Stomach (tissue), 19 donors: ENCODE measurements at places on chromosomes 5 and 9. TPM values are rescaled to one million over a fixed set of nuclear protein-coding genes. Genes with fewer than 3 reads are reported as not detected.

The ZNF782 gene
- polyA plus RNA-seq, result 1.9 TPM

The HRCT1 gene
- 0.50 TPM for polyA plus RNA-seq

The CCDC192 gene
- polyA plus RNA-seq, result not detected

DNA sequence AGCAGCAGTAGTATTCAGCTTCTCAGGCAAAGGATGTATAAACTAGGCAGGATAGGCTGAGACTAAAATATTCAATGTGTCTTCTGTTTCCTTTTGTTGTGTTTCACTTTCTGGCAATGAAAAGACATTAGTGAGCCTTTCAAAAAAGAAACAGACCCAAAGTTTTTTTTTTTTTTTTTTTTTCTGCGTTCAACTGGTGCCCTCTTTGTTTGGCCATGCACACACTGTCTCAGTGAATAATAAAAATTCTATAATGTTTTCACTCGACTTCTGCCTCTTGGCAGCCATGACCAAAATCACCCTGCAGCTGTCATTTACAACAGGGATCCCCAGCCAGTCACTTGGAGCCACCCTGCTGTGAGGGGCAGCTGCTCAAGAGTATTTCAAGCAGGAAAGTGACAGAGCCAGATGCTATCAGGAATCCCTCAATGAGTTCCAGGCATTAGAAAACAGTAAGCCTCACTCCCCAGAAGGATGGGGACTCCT lies 44.0 kb upstream of the MAN2A1 start:
- H3K27me3 ChIP-seq, result no peaks in the 10 kb centered on the region
- H3K4me3 ChIP-seq, result no peak overlapping the region
- no peak for DNase-seq
- no peak overlapping the region for H3K27ac ChIP-seq
- H3K36me3 ChIP-seq, result no peaks in the 10 kb centered on the region

- H3K27me3 ChIP-seq, result no peaks in the 10 kb centered on the region
- H3K4me3 ChIP-seq, result no peak overlapping the region
- no peaks in the 10 kb centered on the region for H3K36me3 ChIP-seq
- no peaks in the 10 kb centered on the region for H3K4me1 ChIP-seq
- no peak for DNase-seq
These were observed 35.5 kb upstream of the ASS1 start for GRCh38 chr9:130409246-130409645.

DNA sequence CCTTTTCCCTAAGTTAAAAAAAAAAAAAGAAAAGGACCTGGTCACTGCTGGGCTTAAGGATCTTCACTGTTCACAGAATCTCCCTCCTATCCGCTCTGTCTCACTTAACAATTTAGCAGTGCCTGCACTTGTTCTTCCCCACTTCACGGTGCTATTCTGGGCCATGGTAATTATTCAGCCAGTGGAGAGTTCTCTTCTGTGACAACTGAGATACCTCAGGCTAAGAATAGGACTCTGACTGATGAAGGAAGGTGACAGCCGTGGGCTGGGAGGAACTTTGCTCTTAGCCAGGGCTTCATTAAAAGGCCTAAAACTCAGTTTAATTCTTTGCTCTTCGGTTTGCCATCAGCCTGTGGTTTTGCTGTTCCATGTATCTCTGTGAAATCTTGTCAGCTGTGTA lies 51.9 kb upstream of the ENTREP1 start:
- DNase-seq, result no peak
- H3K4me1 ChIP-seq, result no peaks in the 10 kb centered on the region
- no peak overlapping the region for H3K27ac ChIP-seq
- H3K36me3 ChIP-seq, result no peaks in the 10 kb centered on the region
- H3K4me3 ChIP-seq, result no peak overlapping the region
- no peaks in the 10 kb centered on the region for H3K27me3 ChIP-seq

DNA sequence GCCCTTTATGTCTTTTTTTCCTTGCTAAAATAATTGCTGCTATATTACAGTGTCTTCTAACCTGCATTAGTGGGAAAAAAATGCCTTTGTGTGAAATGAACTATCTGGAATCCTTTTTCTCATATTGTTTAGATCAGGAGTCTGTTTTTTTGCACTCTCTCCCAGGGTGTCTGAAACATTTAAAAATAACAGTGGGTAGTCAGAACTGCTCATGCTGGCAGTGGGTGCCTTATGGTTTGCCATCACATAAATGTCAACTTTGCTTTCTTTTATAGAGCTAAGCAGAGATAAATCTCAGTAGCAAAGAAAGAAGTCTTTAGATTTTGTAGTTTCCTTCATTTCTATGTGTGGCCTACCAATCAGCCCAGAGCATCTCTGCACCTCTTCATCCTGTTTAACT lies 347.8 kb upstream of the RGMB start:
- H3K27ac ChIP-seq, result no peak overlapping the region
- H3K27me3 ChIP-seq, result no peaks in the 10 kb centered on the region
- no peak overlapping the region for H3K4me3 ChIP-seq
- H3K4me1 ChIP-seq, result no peaks in the 10 kb centered on the region
- DNase-seq, result no peak

DNA sequence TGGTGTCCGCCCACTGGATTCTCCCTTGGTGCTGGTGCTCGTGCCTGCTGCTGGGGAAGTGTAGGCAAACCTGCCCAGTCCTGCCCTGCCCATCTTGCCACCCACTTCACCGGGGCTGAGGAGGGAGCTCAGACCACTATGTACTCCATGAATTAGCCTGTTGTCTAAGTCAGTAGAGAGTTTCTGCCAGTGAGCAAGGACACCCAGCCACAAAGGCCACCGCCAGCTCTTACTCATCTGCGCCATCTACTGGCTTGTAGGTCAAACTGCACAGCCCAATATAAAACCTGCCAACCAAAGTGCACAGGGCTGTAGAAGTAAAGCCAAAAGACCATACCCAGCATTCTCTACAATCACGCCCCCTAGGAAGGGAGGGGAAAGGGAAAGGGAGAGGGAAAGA lies 102.3 kb downstream of the GLIS3 start:
- H3K27me3 ChIP-seq, result no peaks in the 10 kb centered on the region
- DNase-seq, result no peak
- no peaks in the 10 kb centered on the region for H3K36me3 ChIP-seq
- H3K4me1 ChIP-seq, result no peaks in the 10 kb centered on the region
- H3K27ac ChIP-seq, result no peak overlapping the region

GRCh38 chr9:31520301-31521085 lies 864.0 kb upstream of the ACO1 start:
- no peak overlapping the region for H3K27ac ChIP-seq
- peaks cover 9% of the 10 kb centered on the region for H3K27me3 ChIP-seq
- no peak for DNase-seq
